ENCODE measurements at places on chromosomes 16 and 17. TPM values are rescaled to one million over a fixed set of nuclear protein-coding genes. Genes with fewer than 3 reads are reported as not detected.

FNDC8 gene
- not detected for total RNA-seq

USP10 gene
- total RNA-seq = 109 TPM

HAP1 gene
- 1.1 TPM for total RNA-seq

ARHGDIG gene
- total RNA-seq = not detected

PABPN1L gene
- total RNA-seq = not detected

DNA sequence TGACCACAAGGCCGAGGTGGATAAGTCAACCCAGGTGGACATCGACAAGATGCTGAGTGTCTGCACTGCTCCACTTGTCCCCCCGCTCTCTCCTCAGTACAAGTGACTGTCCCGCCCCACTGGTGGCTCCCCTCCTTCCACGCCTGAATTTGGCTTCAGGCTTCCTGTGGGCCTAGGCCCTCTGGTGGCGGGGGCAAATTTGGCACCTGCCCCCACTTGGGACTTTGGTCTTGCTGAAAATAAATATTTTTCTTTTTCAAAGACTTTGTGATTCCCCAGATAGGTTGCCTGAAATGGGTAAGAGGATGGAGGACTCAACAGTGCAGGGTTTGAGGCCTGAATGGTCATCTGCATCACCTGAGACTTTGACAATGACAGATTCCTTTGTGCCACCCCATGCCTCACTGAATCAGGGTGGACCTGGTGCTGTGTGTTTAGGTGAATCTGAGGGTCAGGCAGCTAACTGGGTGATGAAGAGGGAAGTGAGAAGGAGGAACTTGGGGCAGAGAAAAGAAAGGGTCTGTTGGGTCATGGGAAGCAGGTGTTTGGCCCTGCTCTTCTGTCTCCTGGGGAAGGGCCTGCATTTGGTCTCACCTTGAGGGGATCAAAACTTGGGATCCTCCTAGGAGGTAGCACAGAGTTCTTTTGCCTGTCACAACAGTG is 2.0 kb downstream of the C16orf86 start:
- DNase-seq = no peak

DNA sequence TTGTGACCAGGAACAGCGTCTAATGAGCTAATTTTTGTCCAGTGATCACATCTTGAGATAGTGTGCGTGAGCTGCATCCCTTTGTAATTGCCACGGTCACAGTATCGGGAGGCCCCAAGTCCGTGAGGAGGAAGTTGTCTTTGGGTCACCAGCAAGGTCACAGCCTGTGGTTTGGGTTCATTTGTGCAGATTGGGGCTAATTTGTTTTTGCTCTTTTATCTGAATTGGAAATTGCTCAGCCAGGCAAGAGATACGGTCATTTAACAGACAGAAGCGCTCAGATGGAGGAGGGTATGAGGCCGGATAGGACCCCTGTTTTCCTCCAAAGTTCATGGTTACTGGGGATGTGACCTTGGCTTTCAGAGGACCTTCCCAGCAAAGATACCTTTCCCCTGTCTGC is 174.1 kb downstream of the SNX29 start:
- DNase-seq = no peak

- DNase-seq = no peak
These were observed 57.5 kb downstream of the DNAH2 start for GRCh38 chr17:7775051-7775450.

DNA sequence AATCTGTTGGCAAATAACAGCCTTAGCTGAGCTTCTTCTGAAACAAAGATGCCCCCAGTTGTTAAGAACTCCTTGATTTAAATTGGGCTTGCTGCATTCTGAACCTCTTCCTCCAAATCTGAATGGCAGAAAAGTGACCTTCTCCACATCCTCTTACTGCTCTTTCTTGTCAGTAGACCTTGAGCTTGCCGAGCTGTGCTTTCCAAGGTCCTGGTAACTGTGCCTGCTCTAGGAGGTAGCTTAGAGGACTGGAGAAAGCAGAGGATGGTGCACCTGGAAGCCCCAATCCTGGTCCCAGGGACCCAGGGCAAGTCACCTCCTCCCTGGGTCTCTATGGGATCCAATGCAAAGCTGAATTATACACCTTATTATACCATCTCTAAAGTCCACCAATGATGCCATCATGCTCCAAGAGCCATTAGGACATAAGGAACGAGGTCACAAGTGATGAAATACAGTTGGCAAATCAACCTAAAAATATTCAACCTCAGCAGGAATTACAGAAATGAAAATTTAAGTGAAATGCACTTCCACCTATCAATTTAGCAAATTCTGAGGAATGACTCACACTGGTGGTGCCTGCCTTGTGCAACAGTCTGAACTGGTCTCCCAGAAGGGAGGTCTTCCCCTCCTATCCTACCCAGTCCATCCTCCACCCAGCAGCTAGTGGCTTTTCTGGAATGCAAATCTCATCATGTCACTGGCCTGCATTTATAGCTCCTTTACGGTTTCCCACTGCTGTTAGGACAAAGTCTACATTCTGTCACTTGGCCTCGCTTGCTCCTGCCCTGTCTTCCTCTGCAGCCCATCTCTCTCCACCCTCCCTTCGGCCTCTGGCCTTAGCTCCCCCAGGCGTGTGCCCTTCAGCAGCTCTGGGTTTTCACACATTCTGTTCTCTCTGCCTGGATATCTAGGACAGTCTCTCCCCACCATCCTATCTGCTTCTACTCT is 36.6 kb downstream of the TOM1L2 start:
- DNase-seq = peak; percentile 64

- DNase-seq = peak; percentile 16
These were observed 17.8 kb upstream of the NTN1 start for GRCh38 chr17:9003355-9004131.

GRCh38 chr16:49150341-49150740 is 131.3 kb downstream of the CBLN1 start:
- no peak for DNase-seq

GRCh38 chr16:57738844-57739243 is 3.3 kb downstream of the KATNB1 start:
- DNase-seq = no peak

GRCh38 chr16:86555704-86556075 is 655 bp upstream of the MTHFSD start:
- DNase-seq = no peak

DNA sequence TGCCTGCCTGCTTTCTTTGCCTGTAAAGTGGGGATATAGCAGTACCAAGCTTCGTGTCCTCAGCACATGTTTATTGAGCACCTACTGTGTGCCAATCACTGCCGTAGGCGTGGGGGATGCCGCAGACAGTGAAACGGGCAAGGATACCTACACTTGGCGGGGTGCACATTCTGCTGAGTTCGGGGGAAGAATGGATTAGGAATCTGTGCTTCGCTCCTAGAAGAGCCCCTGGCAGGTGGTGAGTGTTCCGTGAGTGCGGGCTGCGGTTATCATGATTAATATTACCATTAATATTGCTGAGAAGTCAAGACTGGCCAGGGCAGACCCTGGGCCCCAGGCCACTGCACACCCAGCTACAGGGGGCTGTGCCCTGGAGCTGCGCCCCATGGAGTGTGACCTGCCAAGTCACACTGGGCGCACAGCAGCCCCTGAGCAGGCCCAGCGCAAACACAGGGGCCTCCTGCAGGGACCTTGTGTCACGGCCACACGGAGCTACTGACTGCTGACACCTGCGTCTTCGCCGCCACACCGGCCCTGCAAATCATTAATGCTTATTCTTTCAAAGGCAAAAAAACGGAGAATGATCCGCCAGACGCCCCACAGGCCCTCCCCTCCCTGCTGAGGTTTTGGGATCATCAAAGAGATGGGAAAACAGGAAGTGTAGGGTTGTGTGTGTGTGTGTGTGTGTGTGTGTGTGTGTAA is 213.4 kb upstream of the GSE1 start:
- no peak for DNase-seq

GRCh38 chr16:11666103-11667055 is 1.9 kb upstream of the SNN start:
- no peak for DNase-seq
